Activated naive CD4-positive, alpha-beta T cell treated with anti-CD3 and anti-CD28 coated beads for 36 hours (primary cell): ENCODE measurements at places on chromosomes 4 and X. TPM values are rescaled to one million over a fixed set of nuclear protein-coding genes. Genes with fewer than 3 reads are reported as not detected.

The GABRG1 gene
- not detected for total RNA-seq

The PGAM4 gene
- 1.2 TPM for total RNA-seq

The AFM gene
- not detected for total RNA-seq

The TSPYL2 gene
- 72.2 TPM for total RNA-seq

The CCNA2 gene
- 138 TPM for total RNA-seq

The LANCL3 gene
- not detected for total RNA-seq

The GAB1 gene
- total RNA-seq = 0.12 TPM

The GAB3 gene
- 1.0 TPM for total RNA-seq

The FGB gene
- not detected for total RNA-seq

The TCEAL7 gene
- not detected for total RNA-seq

The TLR10 gene
- total RNA-seq = 0.12 TPM

The XAGE1B gene
- not detected for total RNA-seq

The FGFRL1 gene
- 8.0 TPM for total RNA-seq

The NPY2R gene
- total RNA-seq = not detected

The COX7B2 gene
- total RNA-seq = not detected

The SPANXC gene
- not detected for total RNA-seq

The PRRG1 gene
- total RNA-seq = not detected

The NR3C2 gene
- total RNA-seq = 6.1 TPM

The GAGE12H gene
- total RNA-seq = not detected

The RRAGB gene
- 3.4 TPM for total RNA-seq

The AMOT gene
- 1.5 TPM for total RNA-seq

The TRMT2B gene
- total RNA-seq = 22.2 TPM
